ENCODE measurements at places on chromosomes 11 and 22. TPM values are rescaled to one million over a fixed set of nuclear protein-coding genes. Genes with fewer than 3 reads are reported as not detected.

MS4A6E gene
- total RNA-seq: not detected

ISX gene
- total RNA-seq: 3.0 TPM

MMP10 gene
- not detected for total RNA-seq

LIPT2 gene
- total RNA-seq: 3.0 TPM

FJX1 gene
- 0.44 TPM for total RNA-seq

GRCh38 chr22:48057116-48057835 lies 1294.8 kb downstream of the TBC1D22A start:
- no peaks in the 10 kb centered on the region for H3K4me1 ChIP-seq
- no peaks in the 10 kb centered on the region for H3K36me3 ChIP-seq
- DNase-seq: no peak
- H3K27me3 ChIP-seq: peaks cover 12% of the 10 kb centered on the region
- no peak overlapping the region for H3K27ac ChIP-seq
- H3K4me3 ChIP-seq: no peak overlapping the region

DNA sequence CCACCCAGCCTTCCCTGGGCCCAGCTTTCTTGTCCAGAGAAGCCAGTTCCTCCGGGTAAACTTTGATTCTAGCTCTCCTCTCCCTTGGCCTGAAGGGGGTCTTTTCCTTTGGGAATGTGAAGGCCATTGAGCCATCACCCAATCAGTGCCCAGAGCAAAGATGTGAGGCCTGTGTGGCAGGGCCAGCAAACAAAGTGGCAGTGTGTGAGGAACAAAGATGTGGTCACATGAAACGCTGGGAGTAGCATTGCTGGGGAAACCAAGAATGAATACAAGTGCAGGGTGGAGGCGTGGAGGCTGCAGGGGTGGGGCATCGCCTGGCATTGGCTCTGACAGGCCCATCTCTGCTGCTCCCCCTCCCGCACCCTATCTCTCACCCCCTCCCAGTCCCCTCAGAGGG lies 91.9 kb upstream of the BID start:
- peaks cover 29% of the 10 kb centered on the region for H3K36me3 ChIP-seq
- no peaks in the 10 kb centered on the region for H3K4me1 ChIP-seq
- DNase-seq: no peak

- no peaks in the 10 kb centered on the region for H3K36me3 ChIP-seq
- no peak overlapping the region for H3K4me3 ChIP-seq
- no peak overlapping the region for H3K27ac ChIP-seq
- H3K27me3 ChIP-seq: peaks cover 5% of the 10 kb centered on the region
Measured at GRCh38 chr22:18991821-18992442, 55.8 kb upstream of the PRODH start.

- H3K4me3 ChIP-seq: no peak overlapping the region
- peaks cover 26% of the 10 kb centered on the region for H3K4me1 ChIP-seq
- H3K27me3 ChIP-seq: 0 out of 3 replicates have a peak, but pooled peaks cover 6% of the 10 kb centered on the region
Measured at GRCh38 chr11:61869429-61869707, 22.0 kb downstream of the FADS3 start.

DNA sequence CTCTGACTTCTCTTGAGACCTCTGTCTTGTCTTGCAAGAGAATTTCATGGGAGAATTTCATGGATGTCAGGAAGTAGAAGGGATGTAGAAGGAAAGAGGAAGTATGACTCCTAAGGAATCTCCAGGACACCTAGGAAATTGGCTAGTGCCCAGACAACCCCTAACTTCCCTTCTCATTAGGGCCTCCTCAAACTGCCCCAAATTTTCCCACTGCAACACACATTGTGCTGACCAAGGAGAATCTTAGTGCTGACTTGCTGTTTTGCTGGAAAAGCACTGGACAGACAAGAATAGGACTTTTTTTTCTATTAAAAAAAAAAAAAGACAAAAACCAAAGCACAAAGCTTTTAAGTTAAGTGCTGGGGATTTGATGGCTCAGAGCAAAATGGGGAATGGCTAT lies 236.1 kb upstream of the CADM1 start:
- peaks cover 33% of the 10 kb centered on the region for H3K27me3 ChIP-seq
- H3K4me1 ChIP-seq: no peaks in the 10 kb centered on the region
- no peak overlapping the region for H3K27ac ChIP-seq

DNA sequence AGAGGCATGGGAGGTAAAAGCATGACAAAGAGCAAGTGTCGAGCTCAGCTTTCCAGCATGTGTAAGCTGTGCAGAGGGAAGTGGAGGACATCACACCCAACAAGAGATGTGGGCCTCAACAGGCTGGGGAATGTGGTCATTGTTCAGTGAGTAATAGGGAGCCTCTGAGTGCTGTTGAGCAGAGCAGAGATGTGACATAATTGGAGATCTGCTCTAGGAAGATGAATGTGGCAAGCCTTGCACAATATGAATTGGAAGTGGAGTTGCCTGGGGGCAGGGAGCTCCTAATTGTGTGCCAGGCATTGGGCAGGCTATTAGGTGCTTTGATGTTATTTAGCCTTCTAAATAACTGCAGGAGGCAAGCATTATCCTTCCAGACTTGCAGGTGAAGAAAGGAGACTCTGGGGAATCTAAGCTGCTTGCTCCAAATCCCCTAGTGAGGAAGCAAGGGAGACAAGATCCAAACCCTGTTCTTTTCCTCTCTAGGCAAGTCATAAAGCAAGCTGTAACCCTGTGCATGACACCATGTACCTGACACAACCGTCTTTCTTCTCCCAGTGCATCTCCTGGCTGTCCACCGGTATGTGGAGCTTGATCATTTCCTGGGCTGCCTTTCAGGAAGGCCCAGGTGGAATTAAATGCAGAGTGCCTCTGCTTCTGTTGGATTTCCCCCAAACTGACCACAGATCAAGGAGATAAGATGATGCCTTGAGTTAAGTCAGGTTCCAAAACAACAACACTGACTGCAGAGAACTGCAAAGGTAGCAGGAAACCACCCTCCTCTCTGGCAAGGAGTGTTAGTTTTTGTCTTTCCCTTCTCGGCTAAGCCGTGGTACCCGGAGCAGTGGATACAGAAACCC lies 221.4 kb downstream of the TENM4 start:
- no peaks in the 10 kb centered on the region for H3K4me1 ChIP-seq
- no peaks in the 10 kb centered on the region for H3K27me3 ChIP-seq
- H3K4me3 ChIP-seq: no peak overlapping the region
- H3K36me3 ChIP-seq: no peaks in the 10 kb centered on the region
- H3K27ac ChIP-seq: no peak overlapping the region

- H3K27me3 ChIP-seq: no peaks in the 10 kb centered on the region
- H3K4me1 ChIP-seq: no peaks in the 10 kb centered on the region
- no peaks in the 10 kb centered on the region for H3K36me3 ChIP-seq
- no peak overlapping the region for H3K4me3 ChIP-seq
- DNase-seq: no peak
Measured at GRCh38 chr11:130772266-130773227, 143.7 kb downstream of the SNX19 start.

MMP27 gene
- not detected for total RNA-seq

SLC22A9 gene
- 1.9 TPM for total RNA-seq

- peaks cover 55% of the 10 kb centered on the region for H3K27me3 ChIP-seq
- no peaks in the 10 kb centered on the region for H3K36me3 ChIP-seq
- H3K4me1 ChIP-seq: peaks cover 21% of the 10 kb centered on the region
- no peak for DNase-seq
- no peak overlapping the region for H3K27ac ChIP-seq
- H3K4me3 ChIP-seq: no peak overlapping the region
Measured at GRCh38 chr11:73193251-73194033, 24.6 kb upstream of the P2RY2 start.

GRCh38 chr11:110035357-110035756 lies 57.8 kb upstream of the ZC3H12C start:
- no peak overlapping the region for H3K27ac ChIP-seq
- H3K4me1 ChIP-seq: no peaks in the 10 kb centered on the region

GRCh38 chr11:15555161-15555560 lies 440.4 kb downstream of the INSC start:
- no peak overlapping the region for H3K27ac ChIP-seq
- H3K4me1 ChIP-seq: no peaks in the 10 kb centered on the region
- H3K27me3 ChIP-seq: no peaks in the 10 kb centered on the region
- H3K36me3 ChIP-seq: no peaks in the 10 kb centered on the region
- DNase-seq: no peak
- H3K4me3 ChIP-seq: no peak overlapping the region

GRCh38 chr22:46290843-46291785 lies 5.6 kb upstream of the GTSE1 start:
- peaks cover 10% of the 10 kb centered on the region for H3K4me1 ChIP-seq
- H3K4me3 ChIP-seq: no peak overlapping the region
- DNase-seq: no peak
- peaks cover 62% of the 10 kb centered on the region for H3K36me3 ChIP-seq
- H3K27ac ChIP-seq: no peak overlapping the region
- no peaks in the 10 kb centered on the region for H3K27me3 ChIP-seq

YAP1 gene
- total RNA-seq: 91.0 TPM

MB gene
- total RNA-seq: not detected

DNA sequence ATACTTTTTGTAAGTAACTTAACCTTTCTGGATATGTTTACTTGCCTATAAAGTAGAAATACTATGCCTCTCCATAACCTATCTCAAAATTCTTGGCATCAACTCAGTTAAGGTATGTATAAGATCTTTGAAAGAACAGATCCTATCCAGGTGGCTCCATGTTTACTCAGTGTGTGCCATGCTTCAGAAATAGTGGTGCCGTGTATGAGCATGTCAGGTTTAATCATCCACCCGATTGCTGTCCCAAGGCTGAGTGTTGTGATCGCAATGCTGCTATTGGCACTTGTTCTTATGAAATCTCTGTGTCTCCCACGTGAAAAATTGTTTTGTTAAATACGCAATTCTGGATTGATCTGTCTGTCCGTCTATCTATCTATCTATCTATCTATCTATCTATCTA lies 85.9 kb upstream of the SNX19 start:
- H3K36me3 ChIP-seq: no peaks in the 10 kb centered on the region
- no peak overlapping the region for H3K27ac ChIP-seq
- H3K4me3 ChIP-seq: no peak overlapping the region

- H3K36me3 ChIP-seq: no peaks in the 10 kb centered on the region
- DNase-seq: no peak
- H3K27me3 ChIP-seq: peaks cover 50% of the 10 kb centered on the region
- H3K4me3 ChIP-seq: no peak overlapping the region
- no peak overlapping the region for H3K27ac ChIP-seq
Measured at GRCh38 chr22:35568751-35569739, 28.4 kb downstream of the RASD2 start.

DNA sequence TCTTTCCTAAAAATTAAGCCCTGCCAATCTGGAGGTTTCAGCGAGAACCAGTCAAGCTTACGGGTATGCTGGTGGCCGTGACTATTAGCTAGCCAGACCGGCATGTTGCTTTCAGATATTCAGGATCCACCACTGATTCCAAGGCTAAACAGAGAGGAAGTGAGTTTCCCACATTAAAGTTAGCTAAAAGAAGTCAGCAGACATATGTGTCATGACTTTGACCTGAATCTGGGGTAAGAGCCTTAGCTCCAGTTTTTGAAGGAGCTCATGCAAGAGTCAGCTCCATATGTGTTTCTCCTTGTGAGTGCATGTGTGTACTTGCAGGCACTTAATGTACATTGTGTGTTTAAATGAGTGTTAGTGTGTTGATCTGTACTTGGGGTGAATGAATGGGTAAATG lies 1.4 kb downstream of the ZFPL1 start:
- 0 out of 2 replicates have a peak overlapping the region, but pooled peaks have one; percentile 70 for H3K4me3 ChIP-seq
- peaks cover 23% of the 10 kb centered on the region for H3K36me3 ChIP-seq
- H3K4me1 ChIP-seq: peaks cover 33% of the 10 kb centered on the region
- H3K27me3 ChIP-seq: no peaks in the 10 kb centered on the region

DNA sequence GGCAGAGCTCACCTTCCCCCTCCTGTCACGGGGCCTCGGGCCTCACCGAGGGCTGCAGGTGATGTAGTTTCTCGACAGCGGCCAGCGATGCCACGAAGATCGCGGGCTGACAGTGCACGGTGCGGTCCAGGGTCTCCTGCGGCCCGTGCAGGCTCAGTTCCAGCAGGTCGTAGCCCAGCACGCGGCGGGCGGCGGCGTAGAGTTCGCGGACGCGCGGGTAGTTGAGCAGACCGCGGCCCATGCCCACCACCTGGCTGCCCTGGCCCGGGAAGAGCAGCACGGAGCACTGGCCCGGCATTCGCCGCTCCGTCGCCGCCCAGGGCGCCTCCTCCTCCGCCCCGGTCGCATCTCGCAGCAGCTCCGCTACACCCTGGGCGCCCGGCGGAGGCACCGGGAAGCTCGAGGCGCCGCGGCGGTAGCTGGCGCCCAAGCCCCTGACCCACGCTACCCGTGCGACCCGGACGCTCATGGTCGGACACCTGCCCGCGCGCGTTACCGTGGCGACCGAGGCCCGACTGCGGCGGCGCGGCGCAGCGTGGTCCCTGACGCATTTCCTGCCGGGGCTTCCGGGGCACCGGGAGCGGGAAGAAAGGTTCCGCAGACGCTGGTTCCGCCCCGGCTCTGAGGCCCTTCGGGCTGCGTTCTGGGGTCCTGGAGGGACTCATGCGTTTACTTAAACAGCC lies at the start of gene MCAT:
MCAT (minus strand) TSS at position 519 of the 683 bp plus-strand sequence; CDS start at position 469, 50 bp downstream.
- H3K27ac ChIP-seq: peak within 1 kb of the TSS; percentile 62
- peaks cover 2% of the 10 kb centered on the region for H3K27me3 ChIP-seq
- peaks cover 22% of the 10 kb centered on the region for H3K4me1 ChIP-seq
